ENCODE measurements at places on chromosomes 16 and 17. TPM values are rescaled to one million over a fixed set of nuclear protein-coding genes. Genes with fewer than 3 reads are reported as not detected.

Gene TBC1D3C
- total RNA-seq: not detected

Gene ITGB4
- 224 TPM for total RNA-seq

DNA sequence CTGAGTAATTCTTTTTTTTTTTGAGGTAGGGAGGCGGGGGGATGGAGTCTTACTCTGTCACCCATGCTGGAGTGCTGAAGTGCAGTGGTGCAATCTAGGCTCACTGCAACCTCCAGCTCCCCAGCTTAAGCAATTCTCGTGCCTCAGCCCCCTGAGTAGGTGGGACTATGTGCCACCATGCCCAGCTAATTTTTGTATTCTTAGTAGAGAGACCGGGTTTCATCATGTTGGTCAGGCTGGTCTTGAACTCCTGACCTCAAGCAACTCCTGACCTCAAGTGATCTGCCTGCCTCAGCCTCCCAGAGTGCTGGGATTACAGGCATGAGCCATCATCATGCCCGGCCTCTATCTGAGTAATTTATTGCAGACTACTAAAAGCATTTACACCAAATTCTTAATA lies 19.4 kb downstream of the KPNB1 start:
- no peak for DNase-seq

GRCh38 chr17:20995873-20996723 lies 46.7 kb downstream of the USP22 start:
- DNase-seq: no peak

All from Peyer's patch (tissue), 4 donors.